Kidney tubule cell (primary cell): ENCODE measurements at places on chromosomes 5 and 9.

GRCh38 chr5:33701951-33702350 lies 189.8 kb downstream of the ADAMTS12 start:
- peak; percentile 37 for DNase-seq

DNA sequence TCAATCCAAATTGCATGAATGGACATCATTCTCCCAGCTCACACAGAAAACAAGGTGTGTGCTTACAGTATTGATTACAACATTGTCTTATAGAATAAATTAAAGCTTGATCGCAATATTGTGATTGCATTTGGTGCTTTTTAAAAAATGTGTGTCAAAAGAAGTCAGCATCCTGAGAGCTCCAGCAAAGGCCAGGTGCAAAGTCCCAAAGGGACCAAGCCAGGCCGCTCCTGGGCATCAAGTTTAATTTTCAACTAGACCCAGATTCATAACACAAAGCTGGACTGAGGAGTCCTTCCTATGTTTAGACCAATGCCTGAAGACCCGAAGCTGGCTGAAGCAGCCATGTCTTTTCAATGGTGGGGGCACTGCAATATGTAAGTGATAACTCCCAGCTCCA lies 295.6 kb downstream of the IRX2 start:
- no peak for DNase-seq

GRCh38 chr5:58208674-58209073 lies 251.2 kb downstream of the PLK2 start:
- no peak for DNase-seq

DNA sequence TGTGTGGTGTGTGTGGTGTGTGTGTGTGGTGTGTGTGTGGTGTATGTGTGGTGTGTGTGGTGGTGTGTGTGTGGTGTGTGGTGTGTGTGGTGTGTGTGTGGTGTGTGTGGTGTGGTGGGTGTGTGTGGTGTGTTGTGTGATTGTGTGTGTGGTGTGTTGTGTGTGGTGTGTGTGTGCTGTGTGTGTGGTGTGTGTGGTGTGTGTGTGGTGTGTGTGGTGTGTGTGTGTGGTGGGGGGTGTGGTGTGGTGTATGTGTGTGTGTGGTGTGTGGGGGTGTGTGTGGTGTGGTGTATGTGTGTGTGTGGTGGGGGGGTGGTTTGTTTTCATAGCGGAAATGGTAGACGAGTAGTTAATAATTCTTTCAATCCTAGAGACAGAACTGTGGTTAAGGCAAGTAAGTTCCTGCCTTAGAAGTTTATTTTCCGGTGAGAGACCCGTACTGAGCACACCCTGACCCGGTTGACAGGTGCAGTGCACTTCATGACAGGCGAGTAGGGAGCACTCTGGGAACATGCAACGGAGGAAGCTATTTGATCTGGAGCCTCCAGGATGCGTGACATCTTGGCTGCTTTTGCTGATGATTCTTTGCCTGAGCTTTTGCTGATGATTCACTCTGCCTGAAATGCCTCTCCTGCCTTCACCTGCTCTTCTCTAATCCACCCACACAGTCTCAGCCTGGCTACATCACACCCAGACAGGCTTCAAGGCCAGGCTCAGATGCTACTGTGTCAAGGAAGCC lies 21.7 kb upstream of the FAT2 start:
- peak; percentile 96 for DNase-seq

DNA sequence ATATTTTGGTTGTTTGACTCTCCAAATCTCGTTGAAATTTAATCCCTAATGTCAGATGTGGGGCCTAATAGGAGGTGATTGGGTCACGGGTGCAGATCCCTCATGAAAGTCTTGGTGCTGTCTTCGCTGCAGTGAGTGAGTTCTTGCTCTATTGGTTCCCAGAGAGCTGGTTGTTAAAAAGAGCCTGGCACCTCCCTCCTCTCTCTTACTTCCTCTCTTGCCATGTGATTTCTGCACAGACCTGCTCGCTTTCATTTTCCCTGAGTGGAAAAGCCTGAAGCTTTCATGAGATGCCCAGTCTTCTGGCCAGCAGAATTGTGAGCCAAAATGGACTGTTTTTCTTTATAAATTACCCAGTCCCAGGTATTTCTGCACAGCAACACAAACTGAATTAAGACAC lies 221.6 kb downstream of the MAT2B start:
- no peak for DNase-seq

DNA sequence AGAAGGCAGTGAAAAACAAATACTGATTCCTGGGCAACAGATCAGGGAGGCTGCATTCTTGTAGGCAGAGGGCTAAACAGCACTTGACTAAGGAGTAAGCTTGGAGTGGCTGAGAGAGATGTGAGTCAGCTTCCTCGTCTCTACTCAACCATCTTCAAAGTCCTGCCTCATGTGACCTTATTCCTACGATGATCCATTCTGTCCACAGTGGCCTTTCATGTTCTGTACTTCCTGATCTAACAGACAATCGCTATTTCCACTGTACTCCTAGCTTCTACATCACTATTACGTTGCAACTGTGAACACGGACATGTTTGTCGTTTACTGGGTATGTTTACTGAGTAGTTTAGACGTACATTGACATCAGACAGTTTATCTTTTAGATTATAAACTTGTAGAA lies 365.4 kb downstream of the ARL15 start:
- DNase-seq: peak; percentile 73

DNA sequence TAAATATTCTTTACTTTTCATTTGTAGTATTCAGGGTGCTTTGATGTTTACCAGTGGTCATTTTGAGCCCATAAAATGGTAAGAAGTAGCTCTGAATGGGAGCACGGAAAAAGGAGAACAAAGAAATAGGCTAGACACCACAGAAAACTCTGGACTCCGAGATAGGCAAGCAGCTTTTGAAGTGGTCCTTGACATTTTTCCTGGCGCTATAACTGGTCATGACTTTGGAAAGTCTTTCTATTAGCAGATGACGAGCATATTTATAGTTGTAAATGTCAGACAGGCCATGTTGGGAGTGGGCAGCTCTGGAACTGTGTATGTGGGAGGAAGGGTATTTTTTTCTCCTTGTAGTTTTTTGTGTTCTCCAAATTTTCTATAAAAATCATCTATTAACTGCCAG lies 126.1 kb upstream of the POC5 start:
- no peak for DNase-seq

- DNase-seq: no peak
Observed at GRCh38 chr9:38067859-38068681, 957 bp downstream of the SHB start.

DNA sequence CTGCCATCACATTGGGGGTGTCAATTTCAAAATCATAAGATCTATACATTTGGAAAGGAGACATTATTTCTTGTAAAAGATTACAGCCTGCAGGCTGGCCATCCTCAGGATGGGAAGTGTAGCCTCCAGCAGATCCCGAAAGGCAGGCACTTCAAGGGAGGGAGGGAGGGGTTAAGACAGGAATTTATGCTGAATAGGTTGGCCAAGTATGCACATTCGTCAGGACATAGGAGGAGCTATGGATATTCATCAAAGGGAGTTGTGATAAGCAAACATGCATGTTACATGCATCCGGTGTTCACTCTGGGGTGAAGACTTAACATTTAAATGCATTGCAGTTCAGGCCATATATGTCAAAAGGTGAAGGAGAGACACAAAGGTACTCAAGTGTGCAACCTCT lies 119.4 kb downstream of the CEP120 start:
- no peak for DNase-seq

DNA sequence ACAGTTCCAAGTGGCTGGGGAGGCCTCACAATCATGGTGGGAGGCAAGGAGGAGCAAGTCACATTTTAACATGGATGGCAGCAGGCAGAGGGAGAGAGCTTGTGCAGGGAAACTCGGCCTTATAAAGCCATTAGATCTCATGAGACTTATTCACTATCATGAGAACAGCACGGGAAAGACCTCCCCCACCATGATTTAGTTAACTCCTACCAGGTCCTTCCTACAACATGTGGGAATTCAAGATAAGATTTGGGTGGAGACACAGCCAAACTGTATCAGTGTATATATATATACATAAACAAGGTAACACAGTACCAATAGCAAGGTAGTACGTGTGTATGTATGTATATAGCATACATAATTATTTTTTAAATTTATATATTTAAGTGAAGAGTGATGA lies 50.9 kb downstream of the NFX1 start:
- no peak for DNase-seq

GRCh38 chr5:31853398-31854135 lies 214.6 kb downstream of the PDZD2 start:
- DNase-seq: peak; percentile 8

- no peak for DNase-seq
Observed at GRCh38 chr5:166102947-166103346, 2188.5 kb upstream of the WWC1 start.

DNA sequence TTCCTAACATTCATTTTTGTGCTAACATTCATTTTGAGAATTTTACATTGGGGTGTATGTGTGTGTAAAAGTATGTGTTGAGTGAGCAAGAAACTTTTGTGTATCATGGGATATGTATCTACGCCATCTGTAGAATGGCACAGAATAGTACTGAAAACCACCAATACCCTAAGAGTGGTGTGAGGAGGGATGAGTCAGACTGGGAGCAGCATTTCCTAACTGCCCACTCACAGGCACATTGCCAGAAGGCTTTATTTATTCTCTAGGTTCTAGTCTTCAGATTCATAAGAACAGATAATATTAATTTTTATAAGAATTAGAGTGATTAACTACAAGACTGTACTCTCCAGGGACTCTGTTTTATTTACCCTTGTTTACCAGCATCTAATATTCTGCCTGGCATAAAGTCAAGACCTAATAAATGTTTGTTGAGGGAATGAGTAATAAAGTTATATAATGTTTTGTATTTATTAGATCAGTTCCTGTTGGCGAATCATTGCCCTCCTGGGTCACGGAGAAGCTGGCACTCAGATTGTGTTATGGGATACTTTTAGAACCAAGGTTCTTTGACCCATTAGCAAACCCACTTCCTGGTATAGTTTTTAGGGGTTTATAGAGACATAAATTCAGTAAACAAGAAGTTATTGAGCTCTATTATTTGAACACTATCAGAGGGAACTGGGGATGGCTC lies 159.1 kb upstream of the PPP2R2B start:
- peak; percentile 79 for DNase-seq

DNA sequence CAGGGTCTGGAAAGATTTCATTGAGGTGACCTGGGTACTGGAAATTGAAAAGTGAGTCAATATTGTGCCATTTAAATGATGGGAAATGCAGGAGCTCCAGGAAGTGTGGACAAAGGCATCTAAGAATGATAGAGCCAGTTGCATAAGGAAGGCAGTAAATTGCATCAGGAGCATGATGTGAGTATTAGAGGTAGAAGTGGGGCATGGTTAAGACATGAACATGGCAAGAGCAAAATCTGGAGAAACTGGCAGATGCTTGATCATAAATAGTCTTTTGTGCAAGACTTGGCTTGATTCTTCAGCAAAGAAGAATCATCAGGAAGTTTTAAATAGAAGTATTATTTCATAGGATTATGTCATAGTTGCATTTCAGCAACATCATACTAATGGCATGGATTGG lies 157.4 kb upstream of the PUM3 start:
- DNase-seq: no peak
